ENCODE measurements at places on chromosomes 3 and 15.

- DNase-seq: no peak
Observed at GRCh38 chr15:75171408-75171807, 30.3 kb upstream of the C15orf39 start.

GRCh38 chr3:149382518-149382917 lies 5.1 kb upstream of the TM4SF1 start:
- no peak for DNase-seq

- DNase-seq: no peak
Observed at GRCh38 chr3:179640469-179640868, 12.4 kb upstream of the USP13 start.

DNA sequence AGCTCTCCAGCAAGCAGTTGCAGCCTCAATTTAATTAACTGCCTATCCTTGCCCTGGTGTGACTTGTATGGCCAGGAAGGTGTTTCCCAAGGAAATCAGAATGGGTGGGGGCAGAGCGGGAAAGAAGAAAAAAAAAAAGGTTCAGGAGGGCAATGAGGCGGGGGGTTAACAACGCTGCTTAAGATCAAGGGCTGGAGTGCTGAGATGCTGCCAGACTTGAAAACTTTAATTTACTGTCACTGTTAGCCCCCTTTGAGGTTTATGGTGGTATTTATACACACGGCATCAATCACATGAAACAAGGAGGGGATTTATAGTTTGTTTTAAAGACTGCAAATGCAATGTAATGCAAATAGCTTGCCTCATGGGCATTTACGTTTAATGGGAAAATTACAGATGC lies 319.4 kb upstream of the NR2F2 start:
- no peak for DNase-seq

DNA sequence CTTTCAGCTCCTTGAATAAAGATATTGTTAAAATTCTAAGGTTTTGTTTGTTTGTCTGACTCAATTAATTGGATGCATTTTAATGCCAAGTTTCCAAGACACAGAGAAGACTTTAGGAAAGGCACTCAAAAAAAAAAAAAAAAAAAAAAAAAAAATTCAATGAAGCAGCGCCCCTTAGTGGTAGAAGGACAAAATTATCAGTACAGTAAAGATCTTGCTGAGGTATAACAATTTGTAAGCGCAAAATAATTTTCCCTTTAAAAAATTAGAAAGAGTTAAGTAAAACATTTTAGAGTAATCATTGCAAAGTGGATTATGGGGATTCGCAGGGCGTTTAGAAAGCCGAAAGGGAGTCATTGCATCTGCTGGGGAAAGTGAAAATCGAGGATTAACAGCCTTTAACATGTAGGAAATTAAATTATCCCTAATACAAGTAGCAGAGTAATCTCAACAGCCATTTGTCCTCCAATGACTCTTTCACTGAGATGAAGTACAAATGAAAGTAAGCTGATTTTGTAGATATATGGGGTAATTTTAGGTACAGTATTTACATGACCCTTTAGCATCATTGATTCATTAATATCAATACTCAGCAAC lies 5.8 kb upstream of the DIS3L start:
- DNase-seq: peak; percentile 98

- DNase-seq: no peak
Observed at GRCh38 chr3:33035596-33035995, 61.4 kb downstream of the GLB1 start.

DNA sequence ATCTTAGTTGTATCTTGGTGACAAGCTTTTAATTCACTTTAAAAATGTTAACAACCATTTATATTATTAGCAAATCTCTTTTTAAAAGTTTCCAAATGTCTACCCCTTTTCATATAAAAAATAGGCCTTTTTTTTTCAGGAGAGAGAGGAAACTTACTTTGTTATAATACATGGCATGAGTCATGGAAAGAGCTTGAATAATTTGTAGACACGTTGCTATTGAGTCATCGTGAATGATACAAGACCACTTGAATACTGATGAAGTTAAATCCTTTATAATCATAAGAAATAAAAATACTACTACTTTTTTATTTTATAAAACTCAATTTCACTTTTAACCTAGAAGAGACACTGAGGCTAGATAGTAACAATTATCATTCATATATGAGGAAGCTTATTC lies 70.3 kb upstream of the BBX start:
- DNase-seq: no peak

GRCh38 chr3:165839296-165840076 lies 2.3 kb upstream of the BCHE start:
- no peak for DNase-seq

- DNase-seq: no peak
Observed at GRCh38 chr3:176354843-176355242, 842.4 kb downstream of the TBL1XR1 start.

DNA sequence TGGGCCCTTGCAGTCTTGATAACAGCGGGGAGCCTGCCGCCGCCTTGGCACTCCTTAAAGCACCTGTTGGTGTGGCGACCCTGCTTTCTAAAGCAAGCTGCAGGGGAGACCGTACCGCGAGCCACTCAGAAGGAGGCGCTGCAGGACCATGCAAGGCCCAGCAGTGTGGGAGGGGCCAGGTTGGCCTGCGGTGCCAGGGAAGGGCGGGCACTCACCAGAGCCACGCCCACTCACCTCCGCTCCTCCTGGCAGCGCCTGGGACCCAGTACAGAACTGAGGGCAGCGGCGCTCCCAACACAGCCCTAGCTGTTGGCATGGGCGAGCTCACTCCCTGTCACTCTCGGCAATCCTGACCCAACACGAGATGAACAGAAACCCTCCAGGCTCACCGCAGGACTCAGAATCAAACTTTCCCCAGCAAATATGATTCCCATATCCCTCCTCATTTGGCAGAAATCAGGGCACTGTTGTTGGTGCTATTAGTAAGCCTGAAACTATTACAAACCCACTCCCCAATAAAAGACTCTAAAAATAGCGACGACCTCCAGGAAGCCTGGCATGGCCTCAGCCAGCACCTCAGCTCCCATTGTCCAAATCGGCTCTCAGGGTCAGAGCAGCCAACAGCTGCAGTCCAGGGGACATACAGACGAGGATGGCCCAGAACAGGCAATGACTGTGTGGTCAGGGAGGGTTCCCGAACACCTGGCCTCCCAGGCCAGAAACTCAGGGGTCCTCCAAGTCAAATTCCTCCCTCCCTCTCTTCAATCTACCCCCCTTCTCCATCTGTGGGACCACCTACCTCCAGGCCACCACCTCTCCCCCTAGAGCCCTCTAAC lies 77.2 kb downstream of the TBC1D2B start:
- DNase-seq: peak; percentile 75

- DNase-seq: no peak
Observed at GRCh38 chr15:78052001-78052401, 25.5 kb downstream of the TBC1D2B start.

- DNase-seq: no peak
Observed at GRCh38 chr15:74829486-74829885, 3.1 kb downstream of the CPLX3 start.

DNA sequence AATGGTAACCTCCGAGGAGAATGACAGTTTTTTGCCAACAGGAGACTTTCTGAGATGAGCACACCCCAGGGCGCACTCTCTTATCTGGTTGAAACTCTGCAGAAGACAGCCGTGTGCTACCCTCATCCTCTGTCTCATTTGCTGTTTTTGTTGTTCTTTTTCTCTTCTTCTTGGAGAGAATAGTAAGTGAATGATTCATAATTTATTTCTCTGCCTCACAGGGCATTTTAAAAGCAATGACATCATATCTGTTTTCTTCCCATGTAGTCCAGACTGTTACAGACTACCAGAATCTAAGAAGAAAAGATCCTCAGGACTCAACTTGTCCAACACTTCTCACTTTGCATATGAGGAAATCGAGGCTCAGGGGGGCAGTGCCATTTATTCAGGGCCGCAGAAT lies 771.1 kb upstream of the GRM7 start:
- DNase-seq: no peak

DNA sequence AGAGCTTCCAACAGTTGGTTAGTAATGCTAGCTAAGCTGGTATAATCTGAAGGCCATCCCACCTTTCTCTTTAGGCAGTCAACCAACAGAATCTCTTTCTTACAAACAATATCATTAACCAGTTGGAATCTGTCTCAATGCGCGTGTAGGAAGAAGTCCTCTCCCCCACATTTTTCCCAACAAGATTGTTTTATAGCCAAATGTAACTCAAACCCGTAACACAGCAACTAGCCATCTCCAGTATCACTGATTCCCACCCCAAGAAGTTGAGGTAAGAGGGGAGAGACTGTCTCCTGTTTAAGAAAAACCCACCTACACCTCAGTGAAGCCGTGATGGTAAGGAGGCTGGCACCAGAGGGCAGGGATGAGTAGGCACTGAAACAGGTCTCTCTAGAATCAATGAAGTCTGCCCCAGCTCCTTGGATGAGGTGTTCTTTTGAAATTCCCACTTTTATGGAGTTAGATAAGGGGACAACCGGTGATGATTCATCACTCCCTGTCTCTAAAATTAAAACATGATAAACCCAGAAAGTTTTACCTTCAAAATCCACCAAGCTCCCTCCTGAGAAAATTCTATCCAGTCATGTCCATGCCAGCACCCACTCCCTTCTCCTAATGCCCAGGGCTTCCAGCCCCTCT lies 30.9 kb downstream of the CDC25A start:
- no peak for DNase-seq

DNA sequence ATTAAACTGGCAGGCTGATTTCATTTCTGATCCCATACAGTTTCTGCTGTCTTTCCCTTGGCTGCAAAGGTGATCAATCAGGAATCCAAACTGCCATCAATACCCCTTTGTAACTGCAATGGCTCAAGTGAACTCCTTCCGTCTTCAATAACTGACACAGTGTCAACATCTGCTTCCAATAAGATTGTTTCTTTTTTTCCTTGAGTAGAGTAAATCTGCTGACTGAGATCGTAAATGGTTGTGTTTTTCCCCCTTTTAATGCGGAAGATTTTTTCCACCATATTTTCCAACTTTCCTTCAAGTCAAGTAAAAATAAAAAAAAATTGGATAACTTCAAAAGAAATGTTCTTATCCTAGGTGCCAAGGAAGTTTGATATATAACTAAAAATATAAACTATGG lies 48.7 kb downstream of the VGLL3 start:
- no peak for DNase-seq

GRCh38 chr3:133931084-133931483 lies 35.4 kb upstream of the RAB6B start:
- DNase-seq: no peak

- no peak for DNase-seq
Observed at GRCh38 chr3:126114443-126115386, 30.8 kb upstream of the SLC41A3 start.

- peak; percentile 42 for DNase-seq
Observed at GRCh38 chr3:52277972-52278509, 408 bp downstream of the WDR82 start.

DNA sequence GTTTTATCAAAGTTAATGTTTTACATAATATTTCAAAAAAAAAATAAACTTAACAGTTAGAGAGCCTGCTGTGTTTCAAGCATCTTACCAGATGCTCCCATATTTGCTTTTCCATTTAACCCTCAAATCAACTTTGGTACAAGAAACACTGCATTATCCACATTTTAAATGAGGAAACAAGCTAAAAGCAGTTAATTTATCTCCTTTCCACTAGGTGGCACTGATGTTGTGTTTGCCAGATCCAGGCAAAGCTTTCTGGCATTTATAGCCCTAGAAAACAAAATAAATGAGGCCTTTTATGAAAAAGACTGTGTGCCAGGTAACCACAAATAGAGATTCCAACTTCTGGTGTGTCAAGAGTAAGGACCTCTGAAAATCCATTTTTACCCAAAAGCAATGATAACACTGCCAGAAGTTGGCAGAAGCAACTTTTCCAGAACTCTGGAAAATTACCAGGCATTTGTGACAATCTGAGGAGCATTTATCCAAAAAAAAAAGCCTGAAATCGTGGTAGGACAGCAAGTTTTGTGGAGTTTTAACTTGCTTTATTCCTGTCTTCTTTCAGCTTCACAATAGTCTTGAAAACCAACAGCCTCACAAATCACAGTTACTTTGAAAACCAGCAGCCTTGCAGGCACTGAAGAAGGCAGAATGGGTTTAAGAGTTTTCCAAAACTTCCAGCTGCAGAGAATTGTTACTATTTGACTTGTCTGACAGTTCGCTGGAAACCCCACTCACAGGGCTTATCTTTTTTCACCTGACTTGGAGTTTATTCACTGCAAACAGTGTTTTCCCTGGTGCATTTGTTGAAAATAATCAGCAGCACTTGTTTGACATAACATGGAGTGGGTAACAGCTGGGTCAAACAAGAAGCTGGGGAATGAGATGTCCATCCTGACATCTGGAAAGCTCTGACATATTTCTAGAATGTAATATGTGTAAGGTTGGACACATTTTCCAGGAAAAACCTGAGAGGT lies 9.2 kb downstream of the FAM162A start:
- peak; percentile 48 for DNase-seq

DNA sequence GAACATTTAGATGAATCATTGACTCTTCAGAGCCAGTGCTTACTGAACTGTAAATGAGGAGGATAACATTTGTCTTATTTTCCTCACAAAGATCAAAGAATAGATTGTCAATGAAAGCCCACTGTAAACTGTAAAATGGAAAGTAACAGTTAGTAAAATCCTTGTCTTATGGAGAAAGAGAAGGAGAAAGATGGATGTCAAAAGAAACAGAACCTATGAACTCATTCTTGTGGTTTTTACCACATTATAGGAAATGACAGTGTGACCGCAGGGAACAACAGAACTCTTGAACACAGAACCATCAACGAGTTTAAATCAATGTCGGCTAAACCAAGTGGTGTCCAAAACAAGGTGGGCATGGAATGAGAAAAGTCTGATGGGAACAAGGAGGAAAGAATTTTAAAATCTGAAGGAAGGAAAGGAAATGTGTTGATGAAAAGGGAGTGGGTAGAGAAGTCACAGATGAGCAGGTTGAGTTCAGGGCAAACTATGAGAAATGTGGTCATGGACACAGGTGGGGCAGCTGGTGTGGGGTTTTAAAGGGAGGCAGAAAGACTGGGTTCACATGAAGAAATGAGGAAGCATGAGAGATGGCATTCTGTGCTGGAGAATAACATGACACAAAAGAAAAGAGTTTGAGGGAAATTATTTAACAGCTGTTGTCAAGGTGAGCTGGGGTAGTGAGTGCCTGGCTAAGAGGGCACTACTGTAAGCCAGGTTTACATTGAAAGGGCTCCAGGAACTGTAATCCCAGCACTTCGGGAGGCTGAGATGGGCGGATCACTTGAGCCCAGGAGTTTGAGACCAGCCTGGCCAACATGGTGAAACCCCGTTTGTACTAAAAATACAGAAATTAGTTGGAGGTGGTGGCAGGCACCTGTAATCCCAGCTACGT lies 42.4 kb upstream of the ETV5 start:
- no peak for DNase-seq

DNA sequence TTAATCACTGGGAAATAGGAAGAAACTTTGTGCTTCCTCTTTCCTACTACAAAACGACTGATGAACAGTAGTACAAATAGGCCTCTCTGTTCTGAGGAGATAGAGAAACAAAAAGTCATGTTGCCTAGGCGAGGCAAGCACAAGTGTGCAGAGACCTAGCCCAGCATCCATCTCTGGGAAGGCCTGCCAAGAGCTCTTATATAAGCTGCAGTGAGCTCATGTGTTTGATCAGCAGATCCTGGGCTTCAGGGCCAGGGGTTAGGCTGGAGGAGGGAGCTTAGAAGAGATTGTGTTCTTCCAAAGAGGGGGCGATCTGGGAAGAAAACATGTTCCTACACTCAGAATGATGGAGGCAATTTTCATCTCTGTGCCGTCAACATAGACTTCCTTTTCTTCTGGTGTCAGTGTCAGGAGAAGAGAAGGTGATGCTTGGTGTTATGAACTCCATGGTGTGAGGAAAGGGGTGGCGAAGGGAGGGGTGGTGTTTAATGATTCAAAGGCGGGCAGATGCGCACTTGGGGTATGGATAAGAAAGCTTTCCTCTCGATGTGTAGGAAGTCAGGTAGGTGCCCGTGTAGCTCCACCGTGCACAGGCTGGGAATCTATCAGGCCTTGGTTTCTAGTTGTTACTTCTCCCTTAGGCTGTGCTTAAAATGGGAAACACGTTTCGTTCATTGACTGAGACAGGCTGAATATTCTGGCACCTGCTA lies 29.5 kb upstream of the ETV5 start:
- peak; percentile 30 for DNase-seq

Data from NCI-H82 (cell line).